Stimulated activated CD4-positive, alpha-beta T cell treated with anti-CD3 and anti-CD28 coated beads, TNF-alpha, amount 100 ng/mL, for 4 hours (primary cell): ENCODE measurements at places on chromosomes 4 and X.

- no peak for DNase-seq
Measured at GRCh38 chr4:118033148-118034052, 886 bp upstream of the NDST3 start.

GRCh38 chr4:86302251-86302650 is 57.6 kb downstream of the MAPK10 start:
- DNase-seq = no peak

- no peak for DNase-seq
Measured at GRCh38 chr4:125013891-125014290, 300.9 kb upstream of the FAT4 start.

GRCh38 chrX:130728208-130728607 is 174.8 kb downstream of the ENOX2 start:
- DNase-seq = no peak

GRCh38 chr4:36772154-36772516 is 472.4 kb upstream of the NWD2 start:
- no peak for DNase-seq

- no peak for DNase-seq
Measured at GRCh38 chr4:41022116-41022515, 192.2 kb downstream of the APBB2 start.

DNA sequence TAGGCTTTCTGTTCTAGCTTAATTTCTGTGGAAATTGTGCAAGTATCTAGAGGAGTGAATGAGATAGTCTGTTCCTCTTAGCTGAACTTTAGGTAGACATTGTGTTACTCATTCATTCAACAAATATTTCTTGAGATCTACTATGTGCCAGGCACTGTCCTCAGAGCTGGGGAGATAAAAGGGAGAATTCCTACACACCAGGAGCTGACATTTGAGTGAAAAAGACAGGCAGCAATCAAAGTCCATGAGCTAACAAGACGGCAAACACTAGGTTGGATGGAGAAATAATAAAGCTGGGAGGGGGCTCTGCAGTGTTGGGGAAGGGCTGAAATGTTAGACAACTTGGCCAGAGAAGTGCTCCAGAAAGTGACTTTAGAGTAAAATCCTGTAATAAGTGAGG is 80.1 kb downstream of the MED28 start:
- no peak for DNase-seq

GRCh38 chr4:81465406-81466340 is 6.0 kb downstream of the RASGEF1B start:
- DNase-seq = no peak

GRCh38 chr4:98522062-98522461 is 136.3 kb downstream of the TSPAN5 start:
- no peak for DNase-seq

- DNase-seq = no peak
Measured at GRCh38 chrX:8233091-8233490, 62.0 kb upstream of the VCX2 start.

GRCh38 chrX:29461039-29461438 is 754.3 kb upstream of the MAGEB2 start:
- DNase-seq = no peak

GRCh38 chrX:12986164-12986779 is 11.4 kb downstream of the TMSB4X start:
- DNase-seq = no peak

- no peak for DNase-seq
Measured at GRCh38 chr4:61067381-61067780, 132.7 kb upstream of the ADGRL3 start.

DNA sequence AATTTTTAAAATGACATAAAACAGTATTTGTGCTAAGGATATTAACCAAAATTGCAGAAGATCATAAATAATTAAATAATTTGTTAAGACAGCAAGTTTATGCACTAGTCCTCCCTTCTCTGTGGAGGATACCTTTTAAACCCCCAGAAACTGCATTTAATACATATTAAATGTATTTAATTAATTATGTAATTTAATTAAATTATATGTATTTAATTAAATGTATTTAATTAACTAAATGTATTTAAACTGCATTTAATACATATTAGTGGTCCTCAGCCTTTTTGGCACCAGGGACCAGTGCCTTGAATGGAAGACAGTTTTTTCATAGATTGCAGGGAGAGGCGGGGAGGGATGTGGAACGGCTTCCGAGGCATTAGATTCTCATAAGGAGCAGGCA is 404.6 kb downstream of the ARHGAP24 start:
- no peak for DNase-seq

DNA sequence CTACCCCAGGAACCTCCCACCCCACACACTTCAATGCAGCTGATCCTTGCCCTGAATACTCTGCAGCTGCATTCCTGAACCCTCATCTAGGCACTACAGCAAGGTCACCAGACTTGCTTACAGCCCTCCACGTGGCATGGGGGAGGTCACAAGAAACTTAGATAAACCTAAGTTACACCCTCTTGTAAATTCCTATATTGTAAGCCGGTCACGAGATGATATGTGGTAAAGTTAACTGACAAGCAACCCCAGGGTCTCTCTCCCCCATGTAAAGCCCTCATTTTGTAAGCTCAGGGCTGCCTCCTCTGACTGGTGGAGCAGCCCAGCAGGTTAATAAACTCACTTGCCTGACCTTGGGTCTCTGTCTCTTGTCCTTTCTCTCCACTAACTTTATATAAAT is 570.7 kb downstream of the PCDH7 start:
- no peak for DNase-seq

GRCh38 chrX:101823236-101823635 is 108.6 kb downstream of the ZMAT1 start:
- no peak for DNase-seq

GRCh38 chrX:44903107-44903506 is 30.1 kb downstream of the KDM6A start:
- DNase-seq = no peak

DNA sequence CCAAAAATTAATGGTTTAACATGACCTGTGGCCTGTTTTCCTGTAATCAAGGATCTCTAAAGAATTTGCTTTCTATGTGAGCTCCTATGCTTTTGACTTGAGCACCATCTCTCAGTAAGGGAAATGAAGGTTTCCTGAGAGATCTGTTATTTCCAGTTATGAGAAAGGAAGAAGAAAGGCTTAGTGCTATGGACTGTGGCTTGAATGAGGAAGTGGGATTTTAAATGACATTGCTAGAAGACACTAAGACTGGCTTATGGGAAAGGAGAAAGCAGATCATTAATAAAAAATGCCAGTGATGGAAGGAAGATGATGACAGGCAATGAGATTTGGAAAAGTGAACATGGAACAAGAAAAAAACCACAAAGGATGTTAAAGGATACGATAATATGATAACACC is 285.4 kb downstream of the OPHN1 start:
- DNase-seq = no peak

- DNase-seq = no peak
Measured at GRCh38 chr4:163127621-163128020, 39.1 kb downstream of the NAF1 start.

- DNase-seq = no peak
Measured at GRCh38 chr4:40301603-40302002, 33.5 kb upstream of the CHRNA9 start.

GRCh38 chr4:108359130-108359985 is 190.6 kb upstream of the LEF1 start:
- no peak for DNase-seq

DNA sequence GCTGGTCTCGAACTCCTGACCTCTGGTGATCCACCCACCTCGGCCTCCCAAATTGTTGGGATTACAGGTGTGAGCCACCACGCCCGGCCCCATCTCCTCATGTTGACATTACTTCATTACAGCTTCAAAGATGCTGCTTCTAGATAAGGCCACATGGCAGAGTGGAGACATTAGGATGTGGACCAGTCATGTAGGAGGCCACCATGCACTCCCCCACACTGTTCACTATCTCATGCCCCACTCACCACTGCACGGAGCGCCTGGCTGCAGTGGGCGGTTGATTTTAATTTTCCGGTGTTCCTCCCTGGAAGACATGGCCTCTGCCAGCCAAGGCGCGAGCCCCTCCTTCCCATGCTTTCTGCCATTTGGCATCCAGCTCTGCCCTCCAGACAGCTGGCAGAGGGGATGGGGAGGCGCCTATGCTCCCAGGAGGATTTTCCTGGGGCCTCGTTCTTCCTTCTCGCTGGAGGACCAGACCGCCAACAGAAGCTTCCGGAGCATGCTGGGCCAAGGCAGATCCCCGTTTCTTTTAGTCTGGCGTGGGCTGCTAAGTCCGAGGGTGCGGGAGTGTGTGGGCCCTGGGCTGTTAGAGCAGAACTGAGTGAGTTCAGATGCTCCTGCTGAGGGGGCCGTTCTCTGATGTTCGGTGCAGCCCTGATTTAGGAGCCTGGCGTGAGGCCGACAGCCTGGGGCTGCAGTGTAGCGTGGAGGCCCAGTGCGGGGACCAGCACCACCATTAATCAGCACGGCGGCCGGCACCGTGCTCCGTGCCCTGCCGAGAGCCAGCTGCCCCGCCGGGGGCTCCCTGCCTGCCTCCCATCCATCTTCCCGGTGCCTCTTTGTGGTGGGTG is 93.1 kb downstream of the SORCS2 start:
- no peak for DNase-seq

DNA sequence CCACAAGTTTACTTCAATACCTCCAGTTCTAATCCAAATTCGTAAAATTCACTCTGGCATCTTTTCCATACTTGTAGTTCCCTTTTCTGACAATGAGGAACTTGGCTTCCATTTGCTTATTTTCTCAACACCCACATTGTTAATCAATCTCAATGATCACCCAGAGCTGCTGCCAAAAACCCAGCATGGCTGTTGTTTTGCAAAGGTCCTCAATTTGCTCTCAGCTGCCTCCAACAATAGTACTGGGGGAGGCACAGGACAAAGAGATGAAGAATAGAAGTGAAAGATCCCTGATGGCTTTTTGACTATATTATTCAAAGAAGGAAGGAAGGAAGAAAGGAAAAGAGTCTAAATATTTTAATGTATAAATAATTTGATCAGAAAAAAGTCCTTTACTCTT is 847.8 kb downstream of the RAPGEF2 start:
- no peak for DNase-seq

GRCh38 chrX:17390419-17390850 is 15.4 kb downstream of the NHS start:
- DNase-seq = no peak

GRCh38 chr4:166460769-166461550 is 587.9 kb downstream of the TLL1 start:
- no peak for DNase-seq

GRCh38 chrX:47576021-47576898 is 6.0 kb upstream of the TIMP1 start:
- no peak for DNase-seq

- no peak for DNase-seq
Measured at GRCh38 chr4:169250796-169251195, 20.0 kb downstream of the SH3RF1 start.

DNA sequence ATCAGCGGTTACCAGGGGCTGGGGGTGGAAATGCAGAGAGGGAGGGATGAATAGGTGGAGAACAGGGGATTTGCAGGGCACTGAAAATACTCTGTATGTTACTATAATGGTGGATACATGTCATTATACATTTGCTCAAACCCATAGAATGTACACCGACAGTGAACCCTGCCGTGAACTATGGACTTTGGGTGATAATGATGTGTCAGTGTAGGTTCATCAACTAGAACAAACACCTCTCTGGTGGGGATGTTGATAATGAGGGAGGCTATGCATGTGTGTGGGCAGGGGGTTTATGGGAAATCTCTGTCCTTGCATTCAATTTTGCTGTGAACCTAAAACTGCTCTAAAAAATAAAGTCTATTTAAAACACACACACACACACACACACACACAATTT is 11.5 kb downstream of the HPSE start:
- DNase-seq = no peak

DNA sequence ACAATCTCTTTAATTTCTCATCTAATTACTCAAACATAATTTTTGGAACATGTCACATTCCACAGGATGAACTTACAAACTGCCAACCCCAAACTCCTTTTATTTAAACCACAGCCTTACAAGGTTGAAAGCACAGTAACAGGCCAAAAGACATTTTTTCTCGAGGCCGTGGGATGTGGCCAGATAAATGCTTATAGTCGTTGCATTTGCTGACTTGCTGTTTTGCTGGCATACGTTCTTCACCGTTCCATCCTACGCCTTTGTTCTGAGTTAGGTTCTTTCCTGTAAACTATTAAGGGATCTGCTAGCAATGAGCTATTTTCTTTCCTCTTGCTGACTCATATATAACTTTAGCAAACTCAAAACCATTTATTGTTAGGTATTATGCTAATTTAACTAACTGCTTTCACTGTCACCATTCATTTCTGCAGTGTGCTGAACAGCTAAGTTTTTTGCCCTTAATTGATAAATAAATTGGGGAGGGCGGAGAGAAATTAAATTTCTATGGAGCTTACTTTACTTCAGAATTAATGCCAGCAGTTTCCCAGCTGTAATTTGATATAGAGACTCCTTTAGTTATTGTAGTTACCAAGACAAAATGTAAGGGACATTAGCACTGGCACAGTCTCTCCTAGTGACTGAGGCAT is 135.1 kb upstream of the PACRGL start:
- DNase-seq = no peak

- DNase-seq = no peak
Measured at GRCh38 chrX:15435836-15436619, 51.8 kb upstream of the VEGFD start.

DNA sequence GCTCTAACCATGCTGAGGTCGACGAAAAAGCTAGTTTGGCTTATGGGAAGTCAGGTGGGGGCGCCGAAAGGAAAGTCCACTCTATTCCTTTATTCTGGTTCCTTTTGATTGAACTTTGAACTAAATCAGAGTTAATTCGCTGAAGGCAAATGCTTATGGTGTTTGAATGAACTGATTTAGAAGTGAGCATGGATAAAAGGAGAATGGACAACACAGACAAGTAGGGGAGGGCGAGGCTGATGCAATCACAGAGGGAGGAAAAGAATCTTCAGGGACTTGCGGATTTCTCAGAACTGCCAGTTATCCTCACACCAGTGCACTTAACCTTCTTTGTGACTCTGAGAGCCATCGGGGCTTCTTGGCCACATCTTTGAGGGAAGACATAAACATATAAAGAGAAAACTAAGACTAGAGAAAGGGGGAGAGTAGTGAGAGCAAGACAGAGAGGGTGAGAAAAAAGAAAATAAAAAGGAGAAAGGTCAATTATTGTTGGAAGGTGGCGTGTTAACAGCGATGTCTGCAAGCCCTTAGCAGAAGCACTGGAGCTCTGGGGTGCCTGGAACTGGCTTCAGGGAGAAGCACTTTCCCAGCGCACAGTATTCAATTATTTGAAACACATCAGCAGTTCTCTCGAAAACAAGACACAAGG is 79.6 kb upstream of the PLAC1 start:
- DNase-seq = no peak

- DNase-seq = no peak
Measured at GRCh38 chrX:65702956-65703355, 35.5 kb downstream of the MSN start.

GRCh38 chr4:20839957-20840356 is 139.7 kb downstream of the PACRGL start:
- DNase-seq = no peak

GRCh38 chr4:110898290-110898689 is 275.4 kb upstream of the PITX2 start:
- DNase-seq = no peak

DNA sequence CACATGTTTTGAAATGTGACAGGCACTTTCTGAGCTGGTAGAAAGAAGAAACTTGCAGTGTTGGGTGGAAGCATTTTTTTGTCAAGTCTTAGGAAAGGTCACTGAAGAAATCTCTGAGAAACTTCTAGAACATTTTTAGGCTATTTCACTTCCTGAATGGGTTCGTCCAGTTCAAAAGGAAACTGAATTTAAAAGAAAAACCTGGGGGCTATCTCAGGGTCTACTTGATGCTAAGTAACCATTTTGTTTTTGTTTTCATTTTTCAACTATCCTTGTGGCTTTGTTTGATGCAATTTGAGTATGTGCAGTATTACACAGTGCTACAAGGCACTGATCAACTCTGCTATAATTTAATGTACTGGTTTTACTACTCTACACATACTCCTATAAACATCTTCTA is 34.0 kb upstream of the AMOT start:
- no peak for DNase-seq
